ENCODE measurements at places on chromosomes 11 and 22. TPM values are rescaled to one million over a fixed set of nuclear protein-coding genes. Genes with fewer than 3 reads are reported as not detected.

PRSS23 gene
- total RNA-seq = 28.0 TPM

MAP6 gene
- 11.8 TPM for total RNA-seq

LDHAL6A gene
- not detected for total RNA-seq

TBX10 gene
- not detected for total RNA-seq

KDELR3 gene
- 9.7 TPM for total RNA-seq

GAB4 gene
- not detected for total RNA-seq

NEFH gene
- 0.94 TPM for total RNA-seq

LRRN4CL gene
- 0.61 TPM for total RNA-seq

TRIM29 gene
- 9.1 TPM for total RNA-seq

PVALB gene
- total RNA-seq = not detected

DRD4 gene
- total RNA-seq = 1.3 TPM

LRRC55 gene
- not detected for total RNA-seq

DDB1 gene
- total RNA-seq = 140 TPM

ALKBH8 gene
- total RNA-seq = 10.9 TPM

IFITM10 gene
- total RNA-seq = 28.3 TPM

OR51E1 gene
- total RNA-seq = not detected

OR51F2 gene
- total RNA-seq = not detected

PPP1R14B gene
- 68.2 TPM for total RNA-seq

KREMEN1 gene
- total RNA-seq = 8.4 TPM

OR52E8 gene
- total RNA-seq = not detected

MUC5AC gene
- 0.03 TPM for total RNA-seq

CALCA gene
- not detected for total RNA-seq

C11orf42 gene
- total RNA-seq = not detected

APOBEC3A gene
- 11.2 TPM for total RNA-seq

NUP160 gene
- 39.3 TPM for total RNA-seq

SLC22A25 gene
- not detected for total RNA-seq

P2RX3 gene
- total RNA-seq = not detected

CD248 gene
- total RNA-seq = 0.59 TPM

OR2AT4 gene
- total RNA-seq = not detected

OTOG gene
- not detected for total RNA-seq

GGTLC3 gene
- total RNA-seq = 6.1 TPM

SCUBE2 gene
- total RNA-seq = 2.6 TPM

ZNF214 gene
- 0.33 TPM for total RNA-seq

TREH gene
- 1.0 TPM for total RNA-seq

TMPRSS13 gene
- 6.1 TPM for total RNA-seq

LGR4 gene
- total RNA-seq = 7.0 TPM

TRIM48 gene
- not detected for total RNA-seq

MRGPRX3 gene
- not detected for total RNA-seq

APOBEC3B gene
- total RNA-seq = 1.3 TPM

DLG2 gene
- 20.2 TPM for total RNA-seq

KCNQ1 gene
- total RNA-seq = 18.0 TPM

ISX gene
- not detected for total RNA-seq

GLB1L3 gene
- not detected for total RNA-seq

CATSPER1 gene
- 0.79 TPM for total RNA-seq

SCARF2 gene
- total RNA-seq = 24.1 TPM

PICK1 gene
- 35.7 TPM for total RNA-seq

E2F8 gene
- 1.6 TPM for total RNA-seq

OR4A15 gene
- total RNA-seq = not detected

ALKBH3 gene
- total RNA-seq = 60.8 TPM

Data from upper lobe of left lung (tissue), 6 donors.